Right atrium auricular region (tissue), 2 donors: ENCODE measurements at places on chromosomes 12 and 14. TPM values are rescaled to one million over a fixed set of nuclear protein-coding genes. Genes with fewer than 3 reads are reported as not detected.

Gene HHIPL1
- 2.4 TPM for total RNA-seq

Gene INHBE
- total RNA-seq: not detected

DNA sequence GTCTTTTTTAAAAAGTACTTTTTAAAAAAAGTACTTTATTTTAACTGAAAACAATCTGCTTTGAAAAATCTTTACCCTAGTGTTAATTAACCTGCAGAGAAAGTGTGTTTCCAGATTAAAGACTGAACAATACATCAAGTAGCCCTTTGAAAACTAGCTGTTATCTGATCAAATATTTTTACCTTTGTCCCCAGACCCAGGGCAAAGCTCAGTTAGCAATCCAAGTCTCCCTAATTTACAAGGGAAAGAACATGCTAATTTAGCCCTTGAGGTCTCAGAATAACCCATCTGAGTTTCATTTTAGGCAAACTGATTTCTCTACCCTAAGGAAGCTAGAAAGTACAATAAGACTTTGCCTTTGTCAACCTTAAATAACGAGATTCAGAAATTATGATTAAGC lies 91.2 kb downstream of the PPM1H start:
- no peak for DNase-seq

Gene PHETA1
- total RNA-seq: 13.4 TPM

Gene DTX1
- total RNA-seq: 1.2 TPM

Gene HOTAIR
- not detected for total RNA-seq

GRCh38 chr14:65444230-65444629 lies 31.7 kb downstream of the FUT8 start:
- no peak for DNase-seq
